Esophagus squamous epithelium (tissue), 5 donors: ENCODE measurements at places on chromosomes 7 and 10.

DNA sequence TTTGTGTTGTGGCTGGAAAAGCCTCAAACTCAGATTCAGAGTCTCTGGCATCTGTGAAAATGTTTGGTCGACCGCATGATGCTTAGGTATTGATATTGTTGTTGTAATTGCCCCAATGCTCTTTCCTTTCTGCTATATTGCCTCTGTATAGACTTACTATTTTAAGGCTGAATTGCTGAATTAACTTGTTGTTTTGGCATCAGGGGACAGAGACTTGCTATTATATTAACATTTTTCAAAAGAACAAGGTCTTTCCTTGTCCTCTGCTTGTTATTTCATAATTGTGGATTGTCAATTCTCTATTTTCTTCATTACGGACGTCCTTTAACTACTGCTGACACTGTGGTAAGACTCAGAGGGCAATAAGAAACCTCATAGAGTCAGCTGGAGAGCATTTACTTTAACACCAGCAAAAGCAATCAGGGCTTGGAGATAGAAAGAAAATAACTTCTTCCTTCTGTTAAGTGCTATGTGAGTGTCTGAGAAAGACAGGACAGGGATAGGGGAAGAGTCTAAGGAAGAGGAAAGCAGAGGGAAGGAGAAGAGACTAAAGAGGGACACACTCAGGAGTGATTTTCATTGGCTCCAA is 17.6 kb downstream of the CPED1 start:
- no peak for DNase-seq

DNA sequence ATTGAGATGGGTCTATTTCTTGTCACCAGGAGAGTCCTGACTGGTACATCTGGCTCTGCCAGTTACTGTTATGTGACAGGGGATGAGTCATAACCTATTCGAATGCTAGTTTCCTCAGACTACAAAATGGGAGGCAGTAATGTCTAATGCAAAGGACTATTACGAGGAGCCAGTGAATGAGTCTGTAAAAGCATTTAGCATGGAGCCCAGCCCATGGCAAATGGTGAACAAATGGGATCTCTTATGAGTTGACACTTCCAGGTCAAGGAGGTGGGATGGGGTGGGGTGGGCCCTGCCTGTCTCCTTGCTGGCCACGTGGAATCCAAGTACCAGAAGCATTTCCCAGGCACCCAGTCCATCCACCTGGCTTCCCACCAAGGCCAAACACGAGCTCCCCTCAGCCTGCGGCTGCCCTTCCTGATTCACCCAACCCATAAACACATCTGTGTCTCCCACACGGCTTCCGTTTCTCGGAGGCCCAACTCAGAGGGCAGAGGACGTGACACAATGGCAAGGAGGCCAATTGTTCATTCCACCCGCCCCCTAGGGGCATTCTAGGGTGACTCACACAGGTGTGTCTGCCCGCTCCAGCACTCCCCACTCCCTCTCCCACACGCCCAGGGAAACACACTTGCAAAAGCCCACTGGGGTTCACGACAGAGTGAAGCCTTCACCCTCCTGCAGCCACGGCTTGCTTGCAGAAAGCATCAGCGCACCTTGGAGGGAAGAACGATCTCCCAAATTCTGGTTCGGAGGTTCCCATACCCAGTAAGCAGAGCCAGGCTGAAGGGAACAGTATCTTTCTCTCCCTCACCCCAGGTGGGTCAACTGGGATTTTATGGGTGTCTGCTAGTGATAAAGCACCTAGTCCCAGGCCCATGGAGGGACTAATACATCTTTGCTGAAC is 109.8 kb downstream of the SH3PXD2A start:
- no peak for DNase-seq

GRCh38 chr10:637221-637620 is 52.2 kb downstream of the DIP2C start:
- DNase-seq, result no peak

DNA sequence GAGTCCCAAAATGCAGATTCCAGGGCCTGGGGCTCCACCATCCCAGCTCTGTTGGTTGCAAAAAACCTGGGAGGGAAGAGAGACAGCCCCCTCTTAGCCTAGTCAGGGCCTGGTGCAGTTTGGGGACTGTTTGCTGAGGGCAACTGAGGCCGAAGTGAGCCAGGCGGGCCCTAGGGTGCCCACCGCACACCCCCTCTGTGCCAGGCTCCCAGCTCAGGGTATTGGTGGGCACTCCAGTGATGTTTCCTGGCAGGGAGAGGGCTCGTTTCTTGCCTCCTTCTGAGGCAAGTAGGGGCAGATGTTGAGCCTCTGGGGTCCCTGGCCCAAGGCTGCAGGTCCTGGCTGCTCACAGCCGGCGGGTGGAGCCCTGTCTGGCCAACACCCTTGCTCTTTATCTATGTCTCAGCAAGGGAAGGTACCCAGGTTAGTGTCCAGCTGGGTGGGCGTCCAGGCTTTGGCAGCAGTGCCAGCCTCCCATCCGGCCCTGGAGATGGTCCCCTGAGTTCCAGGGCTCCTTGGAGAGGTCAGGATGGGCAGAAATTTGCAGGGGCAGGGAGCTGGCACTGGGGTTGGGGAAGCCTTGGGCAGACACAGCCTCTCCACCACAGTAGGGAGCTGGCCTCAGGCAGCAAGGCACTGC is 37.8 kb downstream of the KCTD7 start:
- DNase-seq, result no peak

GRCh38 chr10:69789164-69789576 is 12.5 kb upstream of the COL13A1 start:
- no peak for DNase-seq

DNA sequence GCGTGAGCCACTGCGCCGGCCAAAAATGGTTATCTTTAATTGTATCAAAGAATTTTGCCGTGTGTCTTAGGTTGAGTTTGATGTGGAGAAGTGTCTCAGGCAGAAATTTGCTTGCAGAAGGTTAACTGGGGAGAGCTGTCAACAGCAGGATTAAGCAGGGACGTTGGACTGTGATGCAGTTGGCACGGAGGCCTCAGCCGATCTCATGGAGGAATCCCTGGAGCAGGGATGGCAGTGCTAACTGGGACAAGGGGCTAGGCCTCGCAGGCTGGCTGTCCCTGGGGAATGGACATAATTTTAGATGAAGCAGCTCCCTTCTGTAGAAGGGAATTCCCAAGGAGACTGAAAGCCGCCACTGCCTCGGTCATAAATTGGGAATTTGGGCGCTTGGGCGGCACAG is 12.3 kb upstream of the KIF5B start:
- DNase-seq, result no peak

DNA sequence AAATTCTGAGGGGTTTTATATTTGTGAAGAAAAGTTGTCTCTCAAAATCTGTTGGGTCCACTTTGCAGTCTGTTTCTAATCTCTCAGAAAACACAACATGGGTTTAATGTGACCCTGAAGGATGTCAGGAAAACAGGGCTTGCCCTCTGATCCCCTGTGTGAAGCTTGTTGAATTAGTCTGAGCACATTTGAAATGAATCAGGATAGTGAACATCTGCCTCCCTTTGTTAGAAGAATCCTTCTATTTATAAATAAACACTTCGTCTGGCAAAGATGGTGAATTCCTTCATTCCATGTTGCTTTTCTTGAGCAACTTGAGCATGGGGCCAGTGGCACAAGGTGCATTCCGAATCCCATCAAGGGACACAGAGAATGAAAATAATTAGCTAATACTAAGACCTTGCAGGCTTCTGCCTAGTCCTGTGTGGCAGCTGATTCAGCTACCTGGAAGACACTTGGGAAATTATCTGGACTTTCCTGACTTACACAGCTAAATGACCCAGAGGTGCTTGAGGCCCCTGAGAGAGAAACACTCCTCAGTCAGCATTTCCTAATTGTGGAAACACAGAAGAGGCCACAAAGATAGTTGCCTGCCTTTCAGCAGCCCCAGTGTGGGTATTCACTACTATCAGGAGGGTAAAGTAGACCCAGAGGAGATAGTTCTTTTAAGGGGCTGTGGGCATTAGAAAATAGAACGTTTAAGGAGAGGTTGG is 305.5 kb downstream of the C7orf25 start:
- DNase-seq, result no peak

DNA sequence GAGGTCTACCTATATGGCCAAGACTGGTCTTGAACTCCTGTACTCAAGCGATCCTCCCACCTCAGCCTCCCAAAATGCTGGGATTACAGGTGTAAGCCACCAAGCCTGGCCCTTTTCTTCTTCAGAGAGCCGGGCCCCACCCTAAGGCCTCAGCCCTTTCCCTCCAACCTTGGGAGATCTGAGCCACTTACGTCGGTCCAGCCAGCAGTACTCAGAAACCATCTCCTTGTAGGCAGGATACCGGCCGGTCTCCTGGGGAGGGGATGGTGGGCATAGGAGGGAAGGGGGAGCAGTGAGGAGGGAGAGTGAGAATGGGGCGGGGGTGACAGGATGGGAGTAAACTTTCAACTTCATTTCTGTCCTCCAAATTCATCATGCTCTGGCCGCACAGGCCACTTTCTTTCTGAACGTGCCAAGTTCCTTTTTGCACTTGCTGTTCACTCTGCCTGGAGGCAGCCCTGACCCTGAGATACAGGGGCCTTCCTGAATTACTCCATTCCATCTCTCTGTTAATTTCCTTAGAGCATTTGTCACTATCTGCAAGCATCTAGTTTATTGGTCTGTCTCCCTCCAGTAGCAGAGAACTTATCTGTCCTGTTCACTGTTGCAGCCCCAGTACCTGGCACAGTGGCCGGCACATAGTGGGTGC is 10.4 kb downstream of the PDZD7 start:
- no peak for DNase-seq

GRCh38 chr10:3484306-3485056 is 300.5 kb downstream of the KLF6 start:
- DNase-seq, result no peak

GRCh38 chr7:71633551-71634008 is 501.6 kb downstream of the GALNT17 start:
- DNase-seq, result no peak

DNA sequence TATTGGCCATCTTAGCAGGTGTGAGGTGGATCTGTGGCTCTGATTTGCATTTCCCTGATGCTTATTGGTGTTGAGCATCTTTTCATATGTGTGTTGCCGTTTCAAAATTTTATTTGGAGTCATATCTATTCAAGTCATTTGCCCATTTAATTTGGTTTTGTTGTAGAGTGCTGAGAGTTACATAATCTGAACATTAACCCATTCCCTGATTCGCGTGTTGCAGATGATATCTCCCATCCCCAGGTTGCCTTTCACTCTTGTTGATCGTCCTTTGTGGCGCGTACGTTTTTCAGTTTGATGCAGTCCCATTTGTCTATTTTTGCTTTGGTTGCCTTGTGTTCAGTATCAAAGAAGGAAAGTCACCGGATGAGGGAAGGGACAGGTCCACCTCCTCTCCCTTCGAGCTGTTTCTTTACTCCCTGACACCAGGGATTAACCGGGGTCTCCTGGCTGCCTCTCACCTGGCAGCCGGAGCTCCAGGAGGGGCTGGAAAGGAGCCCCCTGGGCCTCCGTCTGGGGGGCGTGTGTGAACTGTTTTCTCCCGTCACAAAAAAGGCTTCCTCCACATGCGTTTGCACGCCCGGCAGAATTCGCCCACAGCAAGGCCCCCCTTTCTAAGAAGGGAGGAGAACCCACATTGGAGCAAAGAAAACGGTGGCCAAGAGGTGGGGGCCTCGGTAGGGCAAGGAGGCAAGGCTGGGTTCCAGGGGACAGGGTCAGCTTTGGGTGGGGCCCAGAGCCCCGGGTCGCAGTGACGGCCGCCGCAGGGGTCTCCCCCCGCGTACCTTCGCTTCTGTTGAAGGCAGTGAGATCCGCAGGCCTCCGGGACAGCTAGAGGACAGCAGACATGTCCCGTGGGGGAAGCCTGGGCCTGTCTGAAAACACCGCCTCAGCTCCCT is 8.3 kb downstream of the MNX1 start:
- DNase-seq, result no peak

- DNase-seq, result no peak
These were observed 10.1 kb upstream of the LEP start for GRCh38 chr7:128231021-128231420.

- DNase-seq, result no peak
These were observed 2.5 kb downstream of the UNC5B start for GRCh38 chr10:71214641-71215559.

- DNase-seq, result no peak
These were observed 23.5 kb downstream of the KLHL7 start for GRCh38 chr7:23129036-23129435.

- no peak for DNase-seq
These were observed 422.1 kb downstream of the RPS24 start for GRCh38 chr10:78455811-78456210.

DNA sequence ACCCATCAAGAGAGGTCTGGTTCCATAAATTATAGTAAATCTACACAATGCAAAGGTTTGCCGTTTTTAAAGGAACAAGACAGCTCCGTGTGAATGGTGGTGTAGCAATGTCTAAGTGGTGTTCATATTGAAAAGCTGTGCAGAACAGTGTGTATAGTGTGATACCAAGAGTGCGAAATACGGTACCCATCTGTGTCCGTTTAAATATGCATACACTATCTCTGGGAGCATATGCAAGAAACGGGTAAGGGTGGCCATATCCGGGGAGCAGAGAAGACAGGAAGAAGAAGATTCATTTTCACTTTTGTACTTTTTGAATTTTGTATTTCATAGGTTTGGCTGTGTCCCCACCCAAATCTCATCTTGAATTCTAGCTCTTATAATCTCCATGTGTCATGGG is 102.0 kb downstream of the CCDC3 start:
- no peak for DNase-seq

- DNase-seq, result no peak
These were observed 30.5 kb upstream of the ZCCHC24 start for GRCh38 chr10:79475877-79476276.

- no peak for DNase-seq
These were observed 24.3 kb downstream of the SMC3 start for GRCh38 chr10:110591760-110592159.

DNA sequence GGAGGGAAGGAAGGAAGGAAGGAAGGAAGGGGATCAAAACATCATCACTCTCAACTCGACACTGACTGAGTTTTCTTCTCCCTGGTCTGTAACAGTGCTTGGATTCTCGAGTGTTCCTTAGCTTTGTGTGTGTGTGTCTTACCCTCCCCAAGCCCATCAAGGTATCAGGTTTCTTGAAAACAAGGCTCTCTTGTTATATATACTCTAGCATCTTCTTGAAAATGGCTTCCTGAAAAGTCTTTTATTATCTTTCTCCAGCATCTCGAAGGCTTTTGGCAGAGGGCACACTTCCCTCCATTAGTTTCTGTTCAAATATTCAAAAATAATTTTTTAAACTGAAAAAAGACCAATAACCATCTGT is 13.4 kb downstream of the SERPINE1 start:
- DNase-seq, result no peak

- no peak for DNase-seq
These were observed 161.0 kb downstream of the TEX36 start for GRCh38 chr10:125521721-125522680.

DNA sequence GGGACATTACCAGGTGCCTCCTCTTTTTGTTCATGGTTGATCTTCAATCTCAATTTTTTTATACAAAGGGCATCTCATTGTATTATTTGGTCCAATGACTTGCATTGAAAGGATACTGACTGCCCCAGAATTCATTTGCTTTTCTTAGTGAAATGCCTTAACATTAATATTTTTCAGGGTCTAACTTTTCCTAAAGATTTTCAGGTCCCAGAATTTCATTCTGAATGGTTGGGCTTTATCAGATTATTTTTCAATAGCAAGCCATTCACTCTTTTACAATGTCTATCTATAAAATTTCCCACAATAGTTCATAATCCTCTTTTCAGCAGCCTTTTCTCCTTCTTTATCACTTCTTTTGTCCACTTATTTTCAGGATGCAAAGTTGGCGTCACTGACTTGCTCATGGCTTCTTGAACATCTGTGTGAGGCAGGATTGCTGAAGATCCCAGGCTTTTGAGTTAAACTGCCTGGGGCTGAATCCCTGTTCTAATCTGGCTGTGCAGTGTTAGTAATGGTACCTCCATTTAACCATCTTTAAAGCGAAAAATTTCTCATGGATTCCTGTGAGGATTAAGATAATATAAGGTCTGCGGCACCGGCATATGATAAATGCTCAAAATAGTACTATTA is 131.7 kb upstream of the HDAC9 start:
- DNase-seq, result no peak
